ENCODE measurements at places on chromosomes 7 and 10.

- no peak for DNase-seq
Measured at GRCh38 chr7:158328376-158329013, 259.1 kb downstream of the PTPRN2 start.

DNA sequence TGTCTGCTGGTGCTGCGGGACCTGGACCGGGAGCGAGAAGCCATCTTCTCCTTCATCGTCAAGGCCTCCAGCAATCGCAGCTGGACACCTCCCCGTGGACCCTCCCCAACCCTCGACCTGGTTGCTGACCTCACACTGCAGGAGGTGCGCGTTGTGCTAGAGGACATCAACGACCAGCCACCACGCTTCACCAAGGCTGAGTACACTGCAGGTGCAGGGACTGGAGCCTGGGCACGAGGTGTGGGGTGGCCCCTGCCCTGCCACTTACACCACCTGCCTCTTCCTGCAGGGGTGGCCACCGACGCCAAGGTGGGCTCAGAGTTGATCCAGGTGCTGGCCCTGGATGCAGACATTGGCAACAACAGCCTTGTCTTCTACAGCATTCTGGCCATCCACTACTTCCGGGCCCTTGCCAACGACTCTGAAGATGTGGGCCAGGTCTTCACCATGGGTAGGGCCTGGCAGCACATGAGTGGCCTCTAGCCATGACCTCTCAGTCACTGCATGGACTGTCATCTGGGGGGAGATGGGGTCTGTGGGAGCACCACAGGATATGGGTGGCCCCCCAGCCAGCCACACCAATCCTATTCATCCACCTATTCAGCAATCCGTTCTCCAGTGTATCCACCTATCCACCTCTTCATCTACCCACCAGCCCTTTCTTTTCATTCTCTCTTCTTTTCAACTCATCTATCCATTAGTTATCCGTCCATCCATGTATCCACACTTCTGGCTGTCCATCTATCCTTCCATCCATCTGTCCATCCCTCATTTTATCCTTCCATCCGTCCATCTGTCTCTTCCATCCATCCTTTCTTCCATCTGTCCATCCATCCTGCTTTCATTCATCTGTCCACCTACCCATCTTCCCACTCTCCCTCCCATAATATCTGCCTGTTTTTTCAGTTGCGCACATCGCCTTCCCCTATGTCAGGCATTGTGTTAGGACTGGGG is 34.5 kb upstream of the VSIR start:
- DNase-seq: no peak

DNA sequence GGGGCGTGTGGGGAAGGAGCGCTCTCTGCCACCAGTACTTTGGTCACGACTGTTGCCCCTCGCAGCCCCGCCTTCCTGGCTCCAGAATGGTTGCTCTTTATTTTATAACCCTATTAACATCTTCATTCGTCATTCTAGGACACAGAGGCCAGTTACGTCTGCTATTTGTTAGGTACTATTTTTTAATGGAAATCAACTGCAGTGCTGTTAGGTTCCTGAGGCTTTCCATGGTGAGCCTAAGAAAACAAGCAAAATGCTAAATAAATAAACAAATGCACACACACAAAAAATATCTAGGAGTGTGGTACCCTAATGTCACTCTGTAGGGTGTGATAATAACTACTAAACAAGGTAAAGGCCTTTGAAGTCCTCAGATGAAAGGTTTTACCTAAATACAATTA is 71.1 kb downstream of the SLC37A3 start:
- DNase-seq: no peak

DNA sequence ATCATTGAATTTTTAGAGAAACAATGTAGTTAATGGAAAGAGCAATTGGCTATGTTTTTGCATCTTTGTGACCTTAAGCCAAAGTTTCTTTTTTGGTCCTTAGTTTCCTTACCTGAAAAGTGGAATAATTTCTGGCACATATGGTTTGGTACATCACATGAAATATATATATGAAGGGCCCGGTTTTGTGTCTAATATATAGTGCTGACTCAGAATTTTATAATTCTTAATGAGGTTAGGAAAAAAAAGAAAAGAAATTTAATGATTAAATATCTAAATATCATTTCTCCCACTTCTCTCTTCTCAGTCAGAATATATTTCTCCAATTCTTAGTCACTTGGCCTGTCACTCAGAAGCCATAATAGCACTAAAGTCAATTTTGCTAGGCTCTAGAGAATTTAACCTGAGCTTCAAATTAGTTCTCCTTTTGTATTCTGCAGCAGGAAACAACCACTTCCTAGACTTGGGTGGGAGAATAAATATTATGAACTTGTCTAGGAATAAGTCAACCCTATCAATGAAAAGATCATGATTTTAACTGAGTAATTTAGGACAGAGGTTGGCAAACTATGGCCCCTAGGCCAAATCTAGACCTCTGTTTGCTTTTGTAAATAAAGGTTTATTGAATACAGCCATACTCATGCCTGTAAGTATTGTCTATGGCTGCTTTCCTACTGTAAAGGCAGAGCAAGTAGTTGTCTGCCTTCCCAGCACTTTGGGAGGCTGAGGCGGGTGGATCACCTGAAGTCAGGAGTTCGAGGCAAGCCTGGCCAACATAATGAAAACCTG is 34.6 kb downstream of the PPP1R9A start:
- DNase-seq: no peak

DNA sequence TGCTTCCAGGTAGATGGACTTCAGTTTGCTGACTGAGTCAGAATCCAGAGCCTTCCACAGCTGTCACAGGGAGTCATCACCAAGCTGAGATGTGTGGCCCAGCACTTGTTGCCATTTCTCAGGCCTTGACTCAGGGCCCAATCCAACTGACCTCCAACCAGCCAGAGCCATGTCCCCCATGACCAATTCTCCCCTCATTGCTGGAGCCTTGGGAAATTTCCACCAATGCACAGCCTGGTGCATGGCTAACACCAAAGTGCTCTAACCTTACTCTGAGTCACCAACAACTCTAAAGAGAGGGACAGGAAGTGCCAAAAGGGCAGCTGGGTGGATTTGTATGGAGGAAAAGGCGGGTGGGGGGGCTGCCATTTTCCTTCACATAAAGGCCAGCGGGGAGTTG is 13.4 kb upstream of the GLI3 start:
- DNase-seq: no peak

DNA sequence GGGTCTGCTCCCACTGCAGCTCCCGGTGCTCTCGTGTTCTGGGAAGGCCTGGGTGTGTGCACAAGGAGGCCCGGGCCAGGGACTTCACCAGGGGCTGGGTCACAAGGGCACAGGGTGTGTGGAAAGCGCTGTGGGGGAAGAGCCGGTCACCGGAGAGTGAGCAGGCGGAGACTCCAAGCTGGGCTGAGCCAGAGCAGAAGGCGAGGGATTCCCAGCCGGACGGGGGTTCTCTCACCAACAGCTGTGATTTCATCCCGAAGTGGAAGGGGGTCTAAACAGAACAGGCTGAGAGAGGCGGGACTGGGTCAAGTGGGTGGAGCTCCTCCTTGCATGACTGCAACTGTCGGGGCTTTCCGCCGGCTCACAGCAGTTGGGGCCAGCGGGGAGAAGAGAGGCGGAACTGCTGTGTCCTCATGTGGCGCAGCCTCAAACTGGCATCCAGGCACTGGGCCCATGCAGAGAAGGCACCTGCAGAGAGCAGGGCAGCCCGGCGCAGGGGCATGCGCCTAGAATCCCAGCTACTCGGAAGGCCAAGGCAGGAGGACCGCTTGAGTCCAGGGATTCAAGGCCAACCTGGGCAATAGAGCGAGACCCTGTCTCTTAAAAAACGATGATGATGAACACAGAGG is 7.6 kb upstream of the ORAI2 start:
- peak; percentile 68 for DNase-seq

DNA sequence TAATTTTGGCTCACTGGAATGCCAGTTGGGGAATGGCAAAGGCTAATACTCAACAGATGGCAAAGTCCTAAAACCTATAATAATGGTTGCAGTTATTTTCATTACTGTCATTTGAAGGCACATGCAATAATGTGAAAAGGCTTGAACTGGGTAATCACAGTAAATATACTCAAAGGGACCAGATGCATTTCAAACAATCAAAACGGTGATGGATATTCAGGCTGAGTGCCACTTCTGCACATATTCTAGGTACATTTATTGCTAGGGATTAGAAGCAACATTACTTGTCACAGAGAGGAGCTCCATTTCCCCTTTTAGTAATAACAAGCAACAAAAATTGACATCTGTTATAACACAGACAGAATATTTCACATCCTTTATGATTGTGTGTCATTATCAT is 171.8 kb downstream of the NXPH1 start:
- no peak for DNase-seq

DNA sequence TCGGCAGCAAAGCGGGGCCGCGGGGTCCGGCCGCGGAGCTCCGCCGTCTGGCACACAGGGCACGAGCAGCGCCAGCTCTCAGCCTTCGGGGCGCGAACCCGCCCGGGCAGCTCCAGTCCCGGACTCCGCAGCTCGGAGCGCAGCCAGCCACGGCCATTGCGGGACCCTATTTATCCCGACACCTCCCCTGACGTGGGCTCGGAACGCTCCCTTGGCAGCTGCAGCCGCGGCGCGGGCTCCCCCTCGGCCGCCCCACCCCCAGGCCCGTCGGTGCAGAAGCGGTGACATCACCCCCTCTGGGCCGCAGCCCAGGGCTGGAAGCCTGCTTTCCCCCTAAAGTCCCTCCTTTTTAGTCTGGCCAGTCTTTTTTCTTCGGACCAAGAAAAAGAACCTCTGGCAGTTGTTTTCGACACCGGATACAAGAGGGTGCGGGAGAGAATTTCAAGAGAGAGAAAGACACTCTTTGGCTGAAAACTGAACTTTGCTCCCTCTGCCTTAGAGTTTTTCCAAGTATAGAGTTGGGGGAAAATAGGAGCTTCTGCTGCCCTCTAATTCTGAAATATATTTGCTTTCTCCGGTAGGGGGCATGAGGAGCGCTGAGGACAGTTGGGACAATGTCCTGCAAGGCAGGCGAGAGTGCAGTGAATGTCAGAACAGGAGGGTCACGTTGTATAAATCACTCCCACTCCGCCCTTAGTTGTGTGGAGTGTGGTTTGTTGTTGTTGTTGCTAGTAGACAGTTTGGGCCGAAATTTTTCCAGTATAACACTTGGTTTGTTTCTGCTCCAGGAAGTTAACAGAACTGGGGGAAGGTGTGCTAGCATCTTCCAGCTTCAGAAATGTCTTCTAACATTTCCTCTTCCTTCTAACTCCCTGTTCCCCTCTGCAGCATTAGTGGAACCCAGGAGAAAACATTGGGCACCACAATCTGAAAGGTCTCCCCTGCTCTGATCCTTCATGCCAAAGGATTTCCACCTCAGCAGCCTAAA is at the start of gene SFRP4:
Gene SFRP4, minus strand, starts transcription at position 145 of the 988 bp plus-strand sequence. CDS start 280 bp downstream, outside the sequence.
- DNase-seq: no peak

GRCh38 chr10:4790045-4790444 is 36.0 kb upstream of the AKR1E2 start:
- DNase-seq: no peak

DNA sequence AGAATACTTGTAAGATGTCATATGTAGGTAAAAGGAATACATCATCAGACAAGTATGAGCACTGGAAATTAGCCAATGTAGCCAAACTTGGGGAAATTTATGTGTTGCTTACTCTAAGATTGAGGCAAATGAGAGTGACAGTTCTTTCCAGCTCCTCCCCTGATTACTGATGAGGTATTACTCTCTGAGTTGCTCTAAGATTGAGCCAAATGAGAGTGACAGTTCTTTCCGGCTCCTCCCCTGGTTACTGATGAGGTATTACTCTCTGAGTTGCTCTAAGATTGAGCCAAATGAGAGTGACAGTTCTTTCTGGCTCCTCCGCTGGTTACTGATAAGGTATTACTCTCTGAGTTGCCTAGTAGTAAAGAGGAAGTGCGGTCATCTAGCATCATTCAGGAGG is 435.8 kb downstream of the NRG3 start:
- no peak for DNase-seq

DNA sequence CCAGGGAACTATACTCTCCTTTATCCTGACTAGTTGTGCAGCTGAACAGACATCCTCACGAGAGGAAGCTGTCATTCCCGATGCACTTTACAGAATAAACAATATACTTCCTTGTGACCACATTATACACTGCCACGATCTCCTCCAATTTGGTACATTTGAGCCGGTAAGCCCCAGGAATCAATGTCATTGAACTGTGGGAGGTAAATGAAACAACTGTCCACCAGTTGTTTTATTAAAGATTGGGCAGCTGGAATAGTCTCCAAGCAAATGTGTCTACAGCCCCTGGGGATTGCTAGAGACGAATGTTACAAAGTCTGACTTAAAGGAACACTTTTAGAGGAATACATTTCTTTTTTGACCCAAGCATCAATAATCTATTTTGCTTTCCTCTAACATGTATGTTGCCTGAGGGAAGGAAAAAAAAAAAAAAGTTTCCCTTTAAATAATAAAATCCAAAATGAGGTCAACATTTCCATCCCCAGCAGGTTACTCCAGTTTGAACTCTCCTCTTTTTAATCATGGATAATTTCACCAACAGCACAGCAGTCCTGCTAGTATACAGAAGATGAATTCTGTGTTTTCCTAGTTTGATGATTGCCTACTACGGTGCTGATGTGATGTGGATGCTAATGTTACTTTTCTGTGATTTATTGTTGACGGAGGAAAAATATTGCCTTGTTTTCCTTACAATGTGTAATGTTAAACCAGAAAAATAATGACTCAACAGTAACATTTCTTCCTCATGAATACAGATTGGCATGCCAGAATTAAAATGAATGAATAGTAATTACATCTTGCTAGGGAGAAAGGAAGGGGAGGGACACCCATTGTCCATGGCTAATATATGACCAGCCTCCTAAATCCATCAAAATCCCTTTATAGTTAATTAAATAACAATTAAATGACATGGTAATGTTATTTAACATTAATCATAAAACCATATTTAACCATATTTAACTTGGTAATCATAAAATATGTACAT is 360.9 kb downstream of the NEBL start:
- no peak for DNase-seq

GRCh38 chr7:113824117-113824823 is 94.5 kb downstream of the PPP1R3A start:
- DNase-seq: no peak
